Right atrium auricular region (tissue), 2 donors: ENCODE measurements at places on chromosomes 1 and 21. TPM values are rescaled to one million over a fixed set of nuclear protein-coding genes. Genes with fewer than 3 reads are reported as not detected.

- no peaks in the 10 kb centered on the region for H3K36me3 ChIP-seq
- no peak overlapping the region for H3K4me3 ChIP-seq
- no peaks in the 10 kb centered on the region for H3K27me3 ChIP-seq
These were observed 67.3 kb downstream of the NOS1AP start for GRCh38 chr1:162136760-162137159.

The RAB4A gene
- 44.4 TPM for total RNA-seq

DNA sequence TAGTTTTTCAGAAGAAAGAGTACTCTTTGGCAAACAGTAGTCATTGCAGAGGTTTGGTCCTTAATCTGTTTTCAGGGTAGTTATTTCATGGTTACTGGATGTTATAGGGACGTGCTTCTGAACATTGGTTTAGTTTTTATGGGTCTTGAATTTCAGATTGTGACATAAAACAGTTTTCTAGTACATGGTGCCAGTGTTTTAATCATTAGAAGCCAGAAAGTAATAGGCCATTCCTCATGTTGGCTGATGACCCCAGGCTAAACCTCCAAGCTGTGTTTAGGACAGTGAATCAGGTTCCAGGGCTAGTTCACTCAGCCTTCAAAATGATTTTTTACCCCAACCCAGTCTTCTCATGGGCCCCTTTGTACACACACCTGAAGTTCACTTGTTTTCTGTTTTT lies 73.3 kb downstream of the OLFML2B start:
- H3K27me3 ChIP-seq = no peaks in the 10 kb centered on the region
- no peaks in the 10 kb centered on the region for H3K36me3 ChIP-seq
- no peaks in the 10 kb centered on the region for H3K4me1 ChIP-seq
- H3K27ac ChIP-seq = no peak overlapping the region
- H3K4me3 ChIP-seq = no peak overlapping the region
- no peak for DNase-seq

DNA sequence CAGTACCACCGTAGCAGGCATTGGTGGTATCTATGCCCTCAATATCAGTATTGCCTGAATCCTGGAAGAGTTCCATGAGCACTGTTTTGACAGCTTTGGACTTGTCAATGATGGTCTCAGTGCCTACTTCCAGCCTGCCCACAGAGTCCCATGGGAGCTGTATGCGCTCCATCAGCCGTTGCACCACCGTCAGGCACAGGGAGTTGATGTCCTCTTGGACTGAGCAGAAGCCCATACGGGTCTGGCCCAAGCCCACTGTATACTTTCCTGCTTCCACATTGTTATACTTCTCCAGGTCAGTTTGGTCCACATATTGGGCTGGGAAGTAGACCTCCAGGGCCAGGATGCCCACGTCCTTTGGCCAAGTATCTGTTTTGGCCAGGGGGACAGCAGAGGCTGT lies 4.5 kb downstream of the HMGCS2 start:
- no peaks in the 10 kb centered on the region for H3K27me3 ChIP-seq
- H3K27ac ChIP-seq = no peak overlapping the region
- H3K4me3 ChIP-seq = no peak overlapping the region
- DNase-seq = no peak
- peaks cover 18% of the 10 kb centered on the region for H3K4me1 ChIP-seq

The CA6 gene
- total RNA-seq = not detected

GRCh38 chr21:39007532-39007931 lies 175.7 kb downstream of the PSMG1 start:
- H3K4me3 ChIP-seq = no peak overlapping the region
- H3K27ac ChIP-seq = peak overlapping the region; percentile 81
- H3K36me3 ChIP-seq = no peaks in the 10 kb centered on the region
- no peak for DNase-seq
- H3K4me1 ChIP-seq = peaks cover 65% of the 10 kb centered on the region
